RWPE2 (cell line): ENCODE measurements at places on chromosomes 13 and 19.
A peak's percentile ranks its signal among the peaks of the same experiment; 100 is the strongest.

DNA sequence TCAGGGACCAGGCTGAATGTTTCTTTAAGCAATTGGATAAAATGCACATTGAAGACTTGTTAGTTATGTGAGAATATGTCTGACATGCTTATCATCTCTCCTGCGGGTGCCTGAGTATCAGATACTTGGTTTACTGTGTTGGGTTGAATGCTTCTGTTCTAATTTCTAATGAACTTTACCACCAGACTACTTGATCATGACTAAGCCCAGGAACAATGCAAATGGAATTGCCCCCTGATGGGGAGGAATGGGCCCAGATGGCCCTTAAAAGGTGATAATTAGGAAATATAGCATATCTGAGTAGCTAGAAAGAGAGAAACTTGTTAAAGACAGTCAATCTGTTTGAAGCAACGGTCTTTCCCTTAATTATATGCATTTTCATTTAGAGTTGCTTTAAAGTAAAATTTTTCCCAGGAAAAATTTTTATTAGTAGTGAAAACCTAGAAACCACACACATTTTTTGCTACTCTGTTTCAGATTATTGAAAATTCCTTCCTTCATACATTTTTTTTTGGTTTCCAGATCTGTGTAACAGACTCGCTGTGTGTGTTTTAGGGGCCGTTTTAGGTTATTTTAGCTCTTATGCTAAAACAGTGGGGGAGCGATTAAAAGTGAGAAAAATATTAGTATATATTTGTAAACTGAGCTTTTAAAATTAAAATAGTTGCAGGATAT, 186.6 kb downstream of the TM9SF2 start:
- no peak overlapping the region for H3K4me3 ChIP-seq
- H3K4me1 ChIP-seq, result no peaks in the 10 kb centered on the region

DNA sequence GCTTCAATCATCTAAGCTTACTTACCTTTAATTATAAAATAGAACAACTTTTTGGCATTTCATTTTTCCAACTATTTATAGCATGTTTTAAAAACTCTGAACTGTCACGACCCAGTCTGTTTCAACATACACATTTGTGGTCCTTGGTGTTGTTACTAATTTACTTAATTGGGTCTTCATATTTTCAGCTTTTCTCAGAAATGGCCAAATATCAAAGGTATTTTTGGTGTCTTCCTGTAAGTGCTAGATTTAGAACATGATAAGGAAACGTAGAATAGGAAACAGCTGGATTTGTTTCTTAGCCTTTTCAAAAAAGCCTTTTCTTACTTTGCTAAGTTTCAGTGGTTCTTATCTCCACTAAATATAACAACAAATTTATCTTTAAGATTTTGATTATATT, 11.4 kb downstream of the LPAR6 start:
- 0 out of 2 replicates have a peak, but pooled peaks cover 7% of the 10 kb centered on the region for H3K36me3 ChIP-seq
- no peak overlapping the region for H3K4me3 ChIP-seq
- peak overlapping the region; percentile 90 for H3K27ac ChIP-seq

- no peak overlapping the region for H3K4me3 ChIP-seq
- H3K36me3 ChIP-seq, result no peaks in the 10 kb centered on the region
- no peak overlapping the region for H3K27ac ChIP-seq
- no peak for DNase-seq
- H3K27me3 ChIP-seq, result no peaks in the 10 kb centered on the region
These were observed 210.6 kb upstream of the NBEA start for GRCh38 chr13:34731486-34731885.

GRCh38 chr19:6906559-6907060, 19.2 kb downstream of the ADGRE1 start:
- no peaks in the 10 kb centered on the region for H3K4me1 ChIP-seq
- H3K4me3 ChIP-seq, result no peak overlapping the region
- no peak for DNase-seq

DNA sequence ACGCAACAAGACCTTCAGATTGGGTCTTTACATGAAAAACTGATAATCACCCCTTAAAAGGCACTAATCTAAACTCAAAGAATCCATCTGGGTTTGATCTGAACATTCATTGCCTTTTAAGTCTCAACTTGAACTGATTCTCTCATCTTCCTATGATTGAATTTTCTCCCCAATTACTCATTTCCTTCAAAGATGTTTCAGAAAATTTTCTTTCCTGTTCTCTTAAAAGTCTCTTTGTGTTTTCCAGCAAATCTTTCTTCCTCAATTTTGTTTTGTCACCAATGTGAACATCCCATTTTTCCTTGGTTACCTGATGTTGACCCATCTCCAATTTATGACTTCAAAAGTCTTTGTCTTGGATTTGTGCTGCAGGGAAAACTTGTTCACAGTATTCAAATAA, 234.3 kb downstream of the DACH1 start:
- H3K4me3 ChIP-seq, result no peak overlapping the region
- H3K27ac ChIP-seq, result no peak overlapping the region
- no peaks in the 10 kb centered on the region for H3K36me3 ChIP-seq
- no peaks in the 10 kb centered on the region for H3K27me3 ChIP-seq
- no peak for DNase-seq

- H3K4me3 ChIP-seq, result no peak overlapping the region
- no peak for DNase-seq
These were observed 279.6 kb downstream of the PCDH20 start for GRCh38 chr13:61136093-61136492.

GRCh38 chr19:410243-410781, 1.4 kb upstream of the C2CD4C start:
- H3K27ac ChIP-seq, result no peak overlapping the region
- no peaks in the 10 kb centered on the region for H3K36me3 ChIP-seq
- no peak overlapping the region for H3K4me3 ChIP-seq
- H3K4me1 ChIP-seq, result no peaks in the 10 kb centered on the region
- DNase-seq, result peak; percentile 47

DNA sequence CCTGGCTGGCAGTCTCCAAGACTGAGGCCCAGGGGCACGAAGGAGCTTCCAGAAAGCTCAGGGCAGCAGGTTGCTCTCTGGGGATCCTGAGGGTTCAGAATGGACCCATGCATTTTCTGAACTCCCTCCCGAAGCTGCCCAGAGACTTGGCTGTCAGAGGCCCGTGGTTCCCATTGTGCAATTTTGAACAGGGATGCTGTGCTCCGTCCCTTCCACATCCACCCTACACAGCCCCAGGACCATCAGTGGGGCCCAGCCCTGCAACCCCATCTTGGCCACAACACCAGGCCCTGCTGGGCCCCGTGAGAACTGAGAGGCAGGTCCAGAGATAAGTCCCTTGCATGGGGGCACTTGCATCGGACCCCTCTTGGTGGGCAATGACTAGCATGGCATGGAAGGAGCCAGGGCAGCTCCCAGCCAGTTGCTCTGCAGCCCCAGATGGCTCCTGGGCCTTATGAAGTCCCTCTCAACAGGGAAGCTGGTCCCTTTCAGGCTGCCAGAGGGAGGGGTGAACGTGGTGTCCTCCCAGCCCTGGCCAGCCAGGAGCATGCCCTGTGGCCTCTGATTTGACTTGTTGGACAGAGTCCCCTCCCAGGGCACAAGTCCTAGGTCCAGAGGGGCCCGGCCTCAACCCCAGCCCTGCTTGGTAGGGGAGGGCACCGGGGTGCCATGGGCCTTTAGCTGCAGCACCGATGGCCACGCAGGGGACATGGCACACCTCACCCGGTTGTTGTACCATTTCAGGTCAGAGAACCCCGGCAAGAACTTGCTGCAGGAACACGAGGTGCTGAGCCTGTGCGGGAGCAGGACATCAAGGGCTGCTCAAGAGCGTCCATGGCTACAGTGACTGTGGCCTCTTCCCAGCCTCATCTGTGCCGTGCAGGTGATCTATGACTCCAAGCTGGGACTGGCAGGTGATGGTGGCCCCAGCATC, 17.3 kb upstream of the ZNF14 start:
- H3K4me3 ChIP-seq, result no peak overlapping the region
- DNase-seq, result no peak
- H3K36me3 ChIP-seq, result no peaks in the 10 kb centered on the region
- H3K27me3 ChIP-seq, result no peaks in the 10 kb centered on the region
- no peaks in the 10 kb centered on the region for H3K4me1 ChIP-seq

DNA sequence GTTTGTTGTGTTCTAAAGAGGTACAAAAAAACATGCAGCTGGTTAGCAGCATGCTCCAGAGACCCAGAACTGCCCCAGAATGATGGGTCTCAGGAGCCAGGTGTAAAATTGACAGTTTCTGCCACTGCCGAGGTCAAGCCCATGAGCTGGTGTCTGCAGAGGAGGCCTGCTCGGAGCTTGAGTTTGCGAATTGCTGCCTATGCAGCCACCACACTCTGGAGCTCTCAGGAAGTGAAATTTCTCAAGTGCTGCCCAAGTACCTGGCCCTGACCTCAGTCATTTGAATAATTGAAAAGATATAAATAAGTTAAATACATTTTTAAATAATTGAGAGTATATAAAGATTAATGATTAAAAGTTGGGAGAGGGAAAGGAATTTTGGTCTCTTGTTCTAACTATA, 66.4 kb downstream of the ZAR1L start:
- no peak overlapping the region for H3K4me3 ChIP-seq
- H3K4me1 ChIP-seq, result peaks cover 2% of the 10 kb centered on the region
- H3K27ac ChIP-seq, result no peak overlapping the region
- H3K27me3 ChIP-seq, result no peaks in the 10 kb centered on the region
- no peak for DNase-seq
- no peaks in the 10 kb centered on the region for H3K36me3 ChIP-seq

DNA sequence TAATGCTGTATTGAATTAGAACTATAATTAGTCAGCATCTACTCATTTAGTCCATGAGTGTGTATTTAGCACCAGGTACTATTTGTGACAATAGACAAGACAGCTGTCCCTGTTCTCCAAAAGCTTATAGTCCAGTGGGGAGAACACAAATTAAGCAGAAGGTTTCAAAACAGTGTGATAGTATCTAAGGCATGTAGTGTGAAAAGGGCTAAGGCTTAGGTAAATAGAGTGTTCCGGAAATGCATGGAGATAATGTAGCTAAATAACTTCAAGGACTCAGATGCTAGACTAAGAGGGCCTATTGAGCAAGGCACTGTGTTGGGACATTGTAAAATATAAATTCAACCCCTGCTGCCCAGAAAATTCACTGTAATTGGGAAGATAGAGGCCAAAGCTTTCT, 144.1 kb upstream of the MIR17HG start:
- H3K27ac ChIP-seq, result no peak overlapping the region
- DNase-seq, result no peak
- no peaks in the 10 kb centered on the region for H3K36me3 ChIP-seq

- DNase-seq, result no peak
- H3K4me1 ChIP-seq, result no peaks in the 10 kb centered on the region
- H3K36me3 ChIP-seq, result no peaks in the 10 kb centered on the region
- H3K4me3 ChIP-seq, result no peak overlapping the region
- peaks cover 52% of the 10 kb centered on the region for H3K27me3 ChIP-seq
These were observed 1.9 kb upstream of the KL start for GRCh38 chr13:33014291-33014690.

DNA sequence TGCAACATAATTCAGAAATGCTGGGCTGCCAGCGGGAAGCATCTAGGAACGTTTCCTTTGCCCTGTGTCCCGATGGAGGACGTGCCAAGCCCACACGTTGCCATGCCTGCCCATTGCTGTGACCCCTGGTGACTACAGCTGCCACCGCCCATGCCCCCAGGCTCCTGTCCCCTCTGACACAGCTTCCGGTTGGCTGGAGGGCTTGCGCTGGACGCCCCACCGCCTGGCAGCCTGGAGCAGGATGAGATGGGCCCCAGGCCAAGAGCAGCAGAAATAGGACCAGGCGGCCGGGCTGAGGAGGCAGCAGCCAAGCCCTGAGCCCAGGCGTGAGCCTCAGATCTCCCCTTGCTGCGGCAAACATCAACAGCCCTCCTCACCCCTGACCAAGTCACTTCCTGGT, 125.9 kb downstream of the COL4A2 start:
- no peaks in the 10 kb centered on the region for H3K4me1 ChIP-seq
- H3K36me3 ChIP-seq, result peaks cover 98% of the 10 kb centered on the region
- DNase-seq, result no peak
- no peaks in the 10 kb centered on the region for H3K27me3 ChIP-seq

DNA sequence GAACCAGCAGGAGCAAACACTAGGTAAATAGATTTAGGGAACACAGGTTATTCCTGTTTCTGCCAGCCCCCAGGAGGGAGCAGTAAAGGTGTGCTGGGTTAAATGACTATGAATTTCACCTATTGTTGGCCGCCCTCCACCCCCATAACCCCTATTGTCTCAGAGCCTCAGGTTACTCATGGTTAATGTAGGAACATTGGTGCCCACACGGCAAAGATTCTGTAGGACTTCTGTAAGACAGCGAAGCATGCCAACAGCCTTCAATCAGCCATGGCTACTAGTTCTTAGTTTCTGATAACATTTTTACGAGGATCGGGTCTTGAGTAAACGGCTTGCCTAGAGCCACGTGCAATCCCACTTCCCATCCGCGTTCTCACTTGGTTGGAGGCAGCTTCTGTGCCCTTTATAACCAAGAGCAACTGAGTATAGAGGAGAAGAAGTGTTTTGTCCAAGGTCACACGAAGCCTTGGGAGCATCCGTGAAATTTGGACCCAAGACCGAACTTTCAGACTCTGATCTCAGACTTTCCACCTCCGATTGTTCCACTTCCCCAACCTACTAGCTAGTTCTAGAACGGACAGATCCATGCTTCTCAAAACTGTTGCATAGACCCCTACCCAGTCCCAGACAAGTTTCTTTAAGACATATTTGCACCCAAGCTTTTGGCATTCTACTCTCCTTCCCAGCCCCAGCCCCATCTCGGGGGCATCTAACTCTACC, 5.1 kb upstream of the CACNG8 start:
- no peaks in the 10 kb centered on the region for H3K36me3 ChIP-seq
- no peaks in the 10 kb centered on the region for H3K27me3 ChIP-seq
- no peak overlapping the region for H3K27ac ChIP-seq
- no peaks in the 10 kb centered on the region for H3K4me1 ChIP-seq
- no peak overlapping the region for H3K4me3 ChIP-seq
- no peak for DNase-seq

DNA sequence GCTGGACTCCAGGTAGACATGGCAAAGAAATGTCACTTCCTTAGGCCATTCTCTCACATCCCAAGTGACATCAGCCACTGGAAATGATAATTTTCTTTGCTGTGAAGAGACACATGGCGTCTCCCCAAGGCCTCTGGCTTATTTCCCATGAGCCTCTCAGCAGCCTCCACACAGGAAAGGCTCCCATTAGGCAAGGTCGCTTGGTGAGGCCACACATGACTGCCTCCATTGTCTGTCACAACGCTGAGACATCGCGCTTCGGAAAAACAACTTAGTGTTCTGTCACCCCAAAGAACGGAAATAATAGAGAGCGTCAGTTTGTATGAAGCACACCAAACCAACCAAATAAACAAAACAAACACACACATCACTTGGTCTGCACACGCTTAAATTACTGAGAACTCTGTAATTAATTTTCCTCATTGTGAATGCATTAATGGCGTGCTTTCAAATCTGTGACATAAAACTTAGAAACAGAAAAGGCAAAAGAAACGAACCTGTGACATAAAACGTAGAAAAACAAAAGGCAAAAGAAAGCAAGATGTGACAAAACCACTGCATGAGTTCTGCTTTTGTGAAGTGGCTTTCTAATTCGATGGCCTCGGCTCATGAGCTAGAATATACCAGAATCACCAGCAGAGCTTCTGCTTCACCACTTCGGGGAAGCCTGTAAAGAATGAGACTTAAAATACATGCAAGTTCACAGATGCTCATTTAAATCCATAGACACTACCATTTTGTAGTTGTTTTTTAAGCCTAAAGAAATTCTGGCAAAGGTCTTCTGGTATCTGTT, 404.2 kb upstream of the SGCG start:
- no peak for DNase-seq
- peaks cover 12% of the 10 kb centered on the region for H3K27me3 ChIP-seq
- H3K4me3 ChIP-seq, result no peak overlapping the region
- H3K27ac ChIP-seq, result no peak overlapping the region
- H3K4me1 ChIP-seq, result no peaks in the 10 kb centered on the region

GRCh38 chr13:97058391-97058790, 64.1 kb upstream of the OXGR1 start:
- H3K4me1 ChIP-seq, result no peaks in the 10 kb centered on the region
- H3K36me3 ChIP-seq, result no peaks in the 10 kb centered on the region
- no peak overlapping the region for H3K27ac ChIP-seq
- no peak overlapping the region for H3K4me3 ChIP-seq
- DNase-seq, result no peak
- H3K27me3 ChIP-seq, result peaks cover 7% of the 10 kb centered on the region
